ENCODE measurements at places on chromosomes 1 and 21.

DNA sequence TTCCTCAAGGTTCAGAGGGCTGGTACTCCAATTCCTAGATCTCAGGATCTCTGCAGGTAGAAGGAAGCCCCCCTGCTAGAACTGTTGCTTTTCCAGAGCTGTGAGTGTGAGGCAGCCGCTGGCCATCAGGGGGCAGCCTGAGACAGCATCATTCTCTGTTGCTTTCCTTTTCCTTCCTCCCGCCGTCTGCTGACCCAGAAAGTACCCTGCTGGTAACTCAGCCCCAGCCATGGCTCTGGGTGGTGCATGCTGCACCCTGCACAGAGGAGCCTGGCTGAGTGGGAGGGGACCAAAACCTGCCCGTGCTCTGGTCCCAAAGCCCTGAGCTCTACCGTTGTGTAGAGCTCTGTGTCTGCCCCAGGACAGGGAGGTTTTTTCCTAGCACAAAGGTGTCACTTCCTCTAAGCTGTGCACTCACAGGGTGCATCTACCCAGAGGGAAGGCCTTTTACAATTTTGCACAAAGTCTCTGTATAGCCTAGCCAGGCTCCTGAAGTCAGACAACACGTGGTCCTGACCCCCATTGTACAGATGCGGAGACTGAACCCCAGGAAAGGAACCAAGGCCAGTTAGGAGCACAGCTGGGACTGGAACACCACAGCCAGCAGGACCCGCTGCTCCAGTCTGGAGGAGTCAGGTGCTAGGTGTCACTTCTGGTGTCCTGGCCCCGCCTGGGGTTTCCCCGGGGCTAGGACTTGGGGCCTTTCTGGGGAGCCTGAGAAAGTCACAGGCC is 5.6 kb upstream of the FAM131C start:
- no peak for DNase-seq

- no peak for DNase-seq
Measured at GRCh38 chr21:46286648-46287002, 483 bp downstream of the YBEY start.

- DNase-seq: no peak
Measured at GRCh38 chr21:25513810-25514209, 93.5 kb downstream of the MRPL39 start.

DNA sequence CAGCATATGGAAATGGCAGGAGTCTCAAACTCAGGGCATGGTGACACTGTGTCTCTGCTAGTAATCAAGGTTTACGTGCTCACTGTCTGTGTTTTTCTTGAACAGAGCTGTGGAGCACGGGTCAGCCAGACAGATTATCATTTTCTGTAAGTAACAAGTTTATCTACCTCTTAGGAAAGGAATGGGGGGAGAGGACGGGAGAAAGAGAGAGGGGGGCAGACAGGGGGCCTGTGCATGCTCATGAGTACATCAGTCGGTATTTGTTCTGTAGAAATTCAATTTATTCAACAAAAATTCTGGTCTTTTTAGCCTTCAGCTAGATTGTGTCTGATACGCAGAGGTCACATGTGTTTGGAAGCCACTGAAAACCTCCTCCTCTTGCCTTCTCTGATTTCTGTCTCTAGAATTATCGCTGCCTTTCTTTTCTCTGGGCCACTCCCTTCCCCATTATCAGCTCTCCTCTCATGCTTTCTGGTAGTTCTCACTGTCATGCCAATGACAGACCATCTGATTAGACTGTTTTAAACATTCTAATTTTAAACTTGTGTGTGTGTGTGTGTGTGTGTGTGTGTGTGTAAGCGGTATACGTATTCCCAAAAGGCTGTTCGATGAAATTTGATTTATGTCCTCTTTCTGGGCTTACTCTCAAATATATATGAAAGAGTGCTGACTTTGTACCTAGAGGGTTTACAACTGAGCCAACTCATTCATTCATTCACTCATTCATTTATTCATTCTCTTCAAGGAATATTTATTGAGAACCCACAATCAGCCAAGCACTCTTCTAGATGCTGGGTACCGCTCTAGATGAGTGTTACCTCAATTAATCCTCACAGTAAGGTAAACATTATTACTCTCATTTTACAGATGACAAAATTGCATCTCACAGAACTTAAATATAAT is 636.9 kb downstream of the KIF26B start:
- no peak for DNase-seq

- DNase-seq: no peak
Measured at GRCh38 chr1:22509815-22510214, 53.5 kb upstream of the EPHA8 start.

GRCh38 chr1:112988367-112988766 is 32.4 kb upstream of the SLC16A1 start:
- no peak for DNase-seq

DNA sequence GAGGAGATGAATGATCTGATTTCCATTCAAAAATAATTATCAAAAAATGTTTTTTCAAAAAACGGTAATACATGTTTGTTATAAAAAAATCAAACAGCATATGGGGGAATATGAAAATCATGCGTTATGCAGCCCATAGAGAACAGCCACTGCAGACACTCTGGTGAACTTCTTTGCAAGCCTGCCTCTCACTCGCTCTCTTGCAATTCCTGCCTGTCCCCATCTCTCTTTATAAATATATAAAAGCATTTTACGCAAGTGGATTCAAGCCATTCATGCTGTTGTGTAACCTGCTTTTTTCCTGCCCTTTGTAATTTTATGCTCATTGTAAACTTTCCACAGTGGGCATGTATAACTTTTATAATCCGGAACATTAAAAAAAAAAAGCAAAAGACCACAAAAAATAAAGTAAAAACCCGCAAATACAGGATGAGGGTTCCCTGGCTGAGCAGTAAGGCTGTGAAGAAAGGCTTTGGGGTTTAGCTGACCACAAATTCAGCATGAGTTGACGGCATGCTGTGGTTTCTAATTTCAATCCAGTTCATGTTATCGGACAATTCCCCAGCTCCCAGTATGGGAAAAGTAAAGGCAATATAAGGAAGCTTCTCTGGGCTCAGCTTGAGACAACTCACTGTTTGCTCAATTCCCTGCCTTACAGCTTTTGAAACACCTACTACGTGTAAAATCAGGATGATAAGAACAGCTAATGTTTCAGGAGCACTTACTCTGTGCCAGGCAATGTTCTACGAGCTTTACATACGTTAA is 52.8 kb upstream of the ZBTB40 start:
- no peak for DNase-seq

GRCh38 chr21:45554477-45555175 is 12.4 kb upstream of the SLC19A1 start:
- DNase-seq: no peak
